ENCODE measurements at places on chromosomes 7 and 10. TPM values are rescaled to one million over a fixed set of nuclear protein-coding genes. Genes with fewer than 3 reads are reported as not detected.

DNA sequence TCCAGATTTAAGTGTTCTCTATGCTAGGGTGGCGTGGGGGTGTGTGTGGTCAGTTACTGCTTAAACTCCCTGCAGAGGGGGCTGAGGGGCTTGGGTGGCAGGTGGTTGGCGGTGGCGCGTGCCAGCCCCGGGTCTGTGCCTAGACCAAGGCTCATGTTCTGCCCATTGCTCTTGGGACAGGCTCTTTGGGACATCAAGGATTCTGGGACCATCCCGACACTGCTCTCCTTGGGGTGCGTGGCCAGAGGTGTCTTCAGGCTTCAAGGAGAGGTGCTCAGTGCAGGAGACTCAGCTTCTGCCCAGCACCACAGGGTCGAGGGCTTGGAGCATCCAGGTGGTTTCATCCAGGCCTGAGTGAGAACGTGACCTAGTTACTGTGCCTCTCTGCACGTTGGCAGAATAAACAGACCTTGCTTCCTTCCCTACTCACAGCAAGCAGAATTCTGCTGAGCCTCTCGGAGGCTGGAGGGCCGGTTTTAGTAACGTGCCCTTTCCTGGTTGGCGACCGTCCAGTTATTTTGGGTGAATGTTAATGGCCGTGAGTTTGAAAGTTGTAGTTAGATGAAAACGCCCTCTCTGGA, 39.9 kb downstream of the CAMK1D start:
- peaks cover 11% of the 10 kb centered on the region for H3K36me3 ChIP-seq
- no peak overlapping the region for H3K27ac ChIP-seq
- H3K4me3 ChIP-seq, result no peak overlapping the region
- DNase-seq, result no peak
- no peaks in the 10 kb centered on the region for H3K27me3 ChIP-seq
- H3K4me1 ChIP-seq, result peaks cover 33% of the 10 kb centered on the region

- H3K27me3 ChIP-seq, result no peaks in the 10 kb centered on the region
- H3K4me3 ChIP-seq, result peak overlapping the region; percentile 40
- H3K27ac ChIP-seq, result peak overlapping the region; percentile 89
- peaks cover 28% of the 10 kb centered on the region for H3K36me3 ChIP-seq
These were observed 71.8 kb upstream of the LRRN3 start for GRCh38 chr7:111018960-111019736.

DNA sequence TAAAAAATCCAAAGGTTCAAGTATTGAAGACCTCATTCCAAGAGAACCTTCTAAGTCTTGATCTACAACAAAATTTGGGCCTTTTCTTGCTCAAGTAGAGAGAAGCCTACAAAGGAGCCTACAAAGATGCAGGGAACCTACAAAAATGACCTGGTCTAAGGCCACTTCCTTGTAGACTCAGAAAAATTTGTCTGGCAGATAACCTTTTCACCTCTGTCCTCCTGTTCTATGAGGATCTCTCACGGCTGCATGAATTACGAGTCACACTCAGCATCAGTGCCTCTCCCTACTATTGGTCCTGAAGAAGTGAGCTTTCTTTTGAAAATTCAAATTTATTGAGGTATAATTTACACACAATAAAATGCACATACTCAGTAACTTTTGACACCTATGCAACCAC, 29.3 kb downstream of the CCNJ start:
- DNase-seq, result no peak
- peak overlapping the region; percentile 30 for H3K27ac ChIP-seq

GRCh38 chr10:82680608-82681007, 805.6 kb downstream of the NRG3 start:
- H3K4me1 ChIP-seq, result no peaks in the 10 kb centered on the region
- no peaks in the 10 kb centered on the region for H3K36me3 ChIP-seq
- no peaks in the 10 kb centered on the region for H3K27me3 ChIP-seq

DNA sequence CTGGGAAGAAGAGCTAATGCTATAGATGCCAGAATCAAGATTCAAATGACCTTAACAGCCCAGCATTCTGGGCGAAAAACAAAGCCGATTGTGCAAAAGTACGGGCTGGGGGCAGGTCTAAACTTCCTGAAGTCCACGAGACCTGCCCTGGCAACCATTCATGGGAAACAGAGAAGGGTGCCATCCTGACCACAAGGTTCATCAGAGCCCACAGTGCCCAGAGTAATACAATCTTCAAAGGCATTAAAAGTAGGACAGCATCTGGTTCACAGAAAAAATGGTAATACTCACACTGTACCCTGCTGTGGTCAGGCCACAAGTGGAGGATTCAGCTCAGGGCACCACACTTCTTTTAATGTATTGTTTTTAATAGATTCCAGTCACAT, 36.1 kb downstream of the SORBS1 start:
- H3K4me1 ChIP-seq, result peaks cover 6% of the 10 kb centered on the region
- no peak for DNase-seq
- H3K4me3 ChIP-seq, result no peak overlapping the region
- H3K27ac ChIP-seq, result no peak overlapping the region
- no peaks in the 10 kb centered on the region for H3K27me3 ChIP-seq
- H3K36me3 ChIP-seq, result no peaks in the 10 kb centered on the region

- no peak overlapping the region for H3K27ac ChIP-seq
- no peaks in the 10 kb centered on the region for H3K4me1 ChIP-seq
- no peak overlapping the region for H3K4me3 ChIP-seq
These were observed 201.2 kb downstream of the PTN start for GRCh38 chr7:137142376-137142775.

DNA sequence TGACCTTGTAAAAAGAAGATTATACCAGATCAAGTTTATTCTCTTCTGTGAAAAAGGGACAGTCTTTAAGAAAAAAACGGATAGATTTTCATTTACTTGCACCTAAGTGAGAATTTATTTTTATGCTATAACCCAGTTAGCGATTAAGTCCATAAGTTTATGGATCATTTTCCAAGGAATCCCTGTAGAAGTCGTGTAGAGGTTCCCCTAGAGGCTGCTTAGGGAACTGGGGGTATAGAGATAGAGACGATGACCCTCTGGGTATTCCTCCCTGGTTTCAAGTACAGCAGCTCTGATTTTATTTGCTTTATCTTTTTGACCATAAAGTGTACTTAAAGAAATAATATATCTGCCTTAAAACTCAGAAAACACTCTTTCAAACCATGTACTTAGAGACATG, 648.4 kb upstream of the LRRTM3 start:
- H3K36me3 ChIP-seq, result no peaks in the 10 kb centered on the region
- no peak overlapping the region for H3K27ac ChIP-seq
- no peak for DNase-seq
- no peaks in the 10 kb centered on the region for H3K4me1 ChIP-seq
- H3K4me3 ChIP-seq, result no peak overlapping the region

- H3K27ac ChIP-seq, result peak overlapping the region; percentile 94
- peak overlapping the region; percentile 92 for H3K4me3 ChIP-seq
- no peaks in the 10 kb centered on the region for H3K27me3 ChIP-seq
- H3K4me1 ChIP-seq, result peaks cover 38% of the 10 kb centered on the region
- peaks cover 39% of the 10 kb centered on the region for H3K36me3 ChIP-seq
- no peak for DNase-seq
These were observed 1.3 kb downstream of the IMMP2L start for GRCh38 chr7:111560773-111561653.

- DNase-seq, result no peak
- no peaks in the 10 kb centered on the region for H3K36me3 ChIP-seq
- H3K4me3 ChIP-seq, result no peak overlapping the region
- no peak overlapping the region for H3K27ac ChIP-seq
- peaks cover 38% of the 10 kb centered on the region for H3K27me3 ChIP-seq
- H3K4me1 ChIP-seq, result peaks cover 11% of the 10 kb centered on the region
These were observed 2.4 kb upstream of the CFAP69 start for GRCh38 chr7:90242369-90243168.

- no peaks in the 10 kb centered on the region for H3K36me3 ChIP-seq
- no peak overlapping the region for H3K27ac ChIP-seq
These were observed 67.9 kb downstream of the ADAM22 start for GRCh38 chr7:88001744-88002530.

GRCh38 chr7:106866298-106867281, 1.5 kb downstream of the PIK3CG start:
- peaks cover 41% of the 10 kb centered on the region for H3K36me3 ChIP-seq
- peaks cover 73% of the 10 kb centered on the region for H3K4me1 ChIP-seq
- no peak for DNase-seq
- H3K27ac ChIP-seq, result peak overlapping the region; percentile 95
- peak overlapping the region; percentile 91 for H3K4me3 ChIP-seq

DNA sequence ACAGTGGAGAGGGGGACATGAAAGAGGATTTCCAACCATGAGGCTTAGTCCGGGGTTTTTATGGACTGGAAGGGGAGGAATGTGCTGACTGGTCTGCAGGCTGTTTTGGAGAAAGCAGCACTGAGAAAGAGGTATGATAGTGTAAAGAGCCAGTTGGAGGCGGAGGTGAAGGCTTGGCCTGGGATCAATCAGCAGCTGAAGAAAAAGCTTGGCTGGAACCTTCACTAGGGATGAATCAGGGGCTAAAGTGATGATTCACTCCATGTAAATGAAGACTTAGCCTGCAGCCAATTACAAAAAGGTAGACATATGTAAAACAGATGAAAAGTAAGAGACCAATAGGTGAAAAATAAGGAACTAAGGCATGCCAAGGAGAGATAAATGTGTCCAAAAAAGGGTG, 1382.6 kb downstream of the GATA3 start:
- H3K27ac ChIP-seq, result no peak overlapping the region
- H3K36me3 ChIP-seq, result no peaks in the 10 kb centered on the region
- DNase-seq, result no peak

DNA sequence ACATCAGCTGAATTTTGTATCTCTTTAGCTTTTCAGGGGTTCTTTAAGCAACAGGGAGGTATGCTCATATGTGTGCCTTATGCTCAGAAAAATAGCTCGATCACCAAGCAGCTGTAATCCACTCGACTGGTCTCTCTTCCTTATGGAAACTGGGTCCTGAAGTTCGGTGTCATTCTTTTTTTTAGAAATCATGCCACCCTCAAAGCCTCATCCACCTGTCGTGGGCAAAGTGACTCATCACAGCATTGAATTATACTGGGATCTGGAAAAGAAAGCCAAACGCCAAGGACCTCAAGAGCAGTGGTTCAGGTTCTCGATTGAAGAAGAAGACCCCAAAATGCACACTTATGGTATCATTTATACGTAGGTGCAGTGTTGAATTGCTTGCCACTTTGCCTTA, 83.6 kb downstream of the FANK1 start:
- no peak overlapping the region for H3K27ac ChIP-seq
- H3K4me3 ChIP-seq, result no peak overlapping the region
- DNase-seq, result no peak
- no peaks in the 10 kb centered on the region for H3K4me1 ChIP-seq

- DNase-seq, result no peak
- no peaks in the 10 kb centered on the region for H3K4me1 ChIP-seq
- no peak overlapping the region for H3K27ac ChIP-seq
- H3K27me3 ChIP-seq, result no peaks in the 10 kb centered on the region
- H3K36me3 ChIP-seq, result no peaks in the 10 kb centered on the region
- H3K4me3 ChIP-seq, result no peak overlapping the region
These were observed 1030.9 kb upstream of the LRRTM3 start for GRCh38 chr10:65894961-65895360.

GRCh38 chr7:119969054-119969453, 303.9 kb upstream of the KCND2 start:
- no peaks in the 10 kb centered on the region for H3K36me3 ChIP-seq
- H3K27me3 ChIP-seq, result no peaks in the 10 kb centered on the region

GRCh38 chr10:104120512-104120902, 1.5 kb upstream of the SFR1 start:
- DNase-seq, result no peak
- peaks cover 25% of the 10 kb centered on the region for H3K4me1 ChIP-seq

The KLHDC10 gene
- 14.3 TPM for total RNA-seq

The PLAC9 gene
- not detected for total RNA-seq

The CLCN1 gene
- total RNA-seq, result not detected

The SCIN gene
- not detected for total RNA-seq

The NRCAM gene
- total RNA-seq, result 3.8 TPM

The CFTR gene
- total RNA-seq, result not detected

The OR13A1 gene
- not detected for total RNA-seq

The STK32C gene
- total RNA-seq, result 29.3 TPM

The ACADSB gene
- total RNA-seq, result 19.7 TPM
